ENCODE measurements at places on chromosomes 11 and 22. TPM values are rescaled to one million over a fixed set of nuclear protein-coding genes. Genes with fewer than 3 reads are reported as not detected.

SULT4A1 gene
- not detected for total RNA-seq

TMEM86A gene
- total RNA-seq = 6.7 TPM

- H3K27ac ChIP-seq = no peak overlapping the region
- H3K4me1 ChIP-seq = no peaks in the 10 kb centered on the region
- no peak overlapping the region for H3K4me3 ChIP-seq
These were observed 47.3 kb downstream of the PPP2R1B start for GRCh38 chr11:111718859-111719258.

GRCh38 chr11:117387992-117388755 is 60.5 kb downstream of the CEP164 start:
- H3K36me3 ChIP-seq = peaks cover 6% of the 10 kb centered on the region
- no peak overlapping the region for H3K27ac ChIP-seq
- no peaks in the 10 kb centered on the region for H3K4me1 ChIP-seq
- no peaks in the 10 kb centered on the region for H3K27me3 ChIP-seq
- no peak overlapping the region for H3K4me3 ChIP-seq

PANX1 gene
- total RNA-seq = 6.4 TPM

DNA sequence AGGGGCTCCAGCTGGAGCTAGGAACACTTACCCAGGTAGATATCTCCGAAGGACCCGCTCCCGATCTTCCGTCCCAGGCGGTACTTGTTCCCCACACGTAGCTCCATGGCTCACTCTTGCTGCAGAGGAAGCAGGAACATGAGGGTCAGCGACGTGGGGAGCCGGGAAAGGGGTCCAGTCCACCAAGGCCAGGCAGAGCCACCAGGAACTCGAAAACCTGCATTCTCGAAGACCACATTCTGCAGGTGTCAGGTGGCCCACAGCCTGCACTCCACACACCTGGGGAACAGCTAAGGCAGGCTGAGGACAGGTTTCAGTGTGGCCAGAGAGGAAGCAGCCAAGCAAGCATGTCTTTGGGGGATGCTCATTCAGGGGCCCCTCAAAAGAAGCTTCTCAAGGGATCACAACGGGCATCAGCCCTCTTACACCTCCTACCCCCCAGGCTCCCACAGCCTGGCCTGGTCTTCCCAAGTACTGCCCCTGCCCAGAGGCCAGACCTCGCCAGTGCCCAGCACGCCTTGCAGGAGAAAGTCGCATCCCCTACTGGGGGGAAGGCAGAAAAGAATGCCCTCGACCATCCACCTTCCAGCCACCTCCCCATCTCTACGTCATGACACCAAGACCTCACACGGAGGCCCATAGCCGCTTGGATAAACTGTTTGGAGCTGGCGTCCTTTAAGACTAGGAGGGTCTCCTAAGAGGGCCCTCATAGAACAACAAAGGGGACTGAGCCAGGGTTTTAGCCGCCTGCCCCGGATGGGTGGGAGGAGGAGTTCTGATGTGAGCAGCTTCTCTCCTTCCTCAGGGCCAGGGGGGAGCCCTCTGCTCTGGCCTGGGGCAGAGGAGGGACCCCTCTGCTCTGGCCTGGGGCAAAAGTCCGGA is 2.9 kb downstream of the CSNK1E start:
- no peaks in the 10 kb centered on the region for H3K27me3 ChIP-seq
- no peaks in the 10 kb centered on the region for H3K36me3 ChIP-seq
- H3K4me3 ChIP-seq = peak overlapping the region; percentile 79
- H3K4me1 ChIP-seq = peaks cover 43% of the 10 kb centered on the region

GRCh38 chr11:125446279-125446678 is 49.8 kb downstream of the FEZ1 start:
- peaks cover 40% of the 10 kb centered on the region for H3K27me3 ChIP-seq
- H3K36me3 ChIP-seq = no peaks in the 10 kb centered on the region
- no peak overlapping the region for H3K4me3 ChIP-seq

OR52I1 gene
- total RNA-seq = not detected

GRCh38 chr11:43737201-43737590 is 56.7 kb downstream of the HSD17B12 start:
- DNase-seq = no peak
- no peak overlapping the region for H3K4me3 ChIP-seq
- H3K4me1 ChIP-seq = peaks cover 20% of the 10 kb centered on the region
- H3K27ac ChIP-seq = no peak overlapping the region
- no peaks in the 10 kb centered on the region for H3K27me3 ChIP-seq

MUC6 gene
- total RNA-seq = not detected

DNA sequence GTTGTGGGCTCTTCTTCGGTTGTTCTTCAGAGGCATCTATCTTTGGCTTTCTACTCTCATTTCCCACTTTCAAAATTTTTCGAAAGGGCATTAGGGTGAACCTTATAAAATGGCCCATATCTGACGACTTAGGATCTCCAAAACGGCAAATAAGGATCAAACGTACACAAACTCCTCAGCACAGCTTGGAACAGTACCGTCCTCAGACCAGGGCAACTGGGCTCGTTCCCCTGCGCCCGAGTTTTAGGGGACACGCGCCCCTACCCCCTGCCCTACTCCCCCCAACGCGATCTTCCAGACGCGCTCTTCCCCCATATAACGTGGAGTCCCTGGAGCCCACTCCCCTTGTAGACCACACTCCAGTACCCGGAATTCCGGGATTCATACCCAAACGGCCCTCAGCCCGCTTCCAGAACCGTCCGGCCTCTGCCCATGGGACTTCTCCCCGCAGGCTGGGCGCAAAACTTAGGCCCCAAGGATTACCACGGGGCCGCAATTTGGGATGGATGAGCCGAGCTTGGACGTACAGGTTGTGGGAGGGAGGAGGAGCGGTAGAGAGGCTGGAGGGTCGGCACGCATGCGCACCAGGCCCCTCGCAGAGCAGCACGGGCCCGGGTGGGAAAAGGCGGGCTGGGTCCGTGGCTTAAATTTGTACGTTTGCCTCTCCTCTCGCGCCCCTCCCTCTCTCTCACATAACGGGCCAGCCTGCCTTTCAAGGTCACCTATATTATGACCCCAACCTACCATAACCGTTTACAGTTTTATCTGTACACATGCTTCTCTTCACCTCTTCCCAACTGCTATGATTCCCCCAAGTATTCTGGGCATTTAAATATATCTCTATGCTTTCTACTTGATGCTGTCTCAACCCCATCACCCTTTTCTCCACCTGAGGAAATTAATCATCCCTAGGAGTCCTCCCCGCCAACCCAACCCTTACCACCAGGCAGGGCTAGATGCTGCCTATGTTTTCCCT is 3.4 kb downstream of the CCDC89 start:
- H3K36me3 ChIP-seq = no peaks in the 10 kb centered on the region
- peak overlapping the region; percentile 88 for H3K27ac ChIP-seq
- peak; percentile 60 for DNase-seq
- H3K27me3 ChIP-seq = peaks cover 2% of the 10 kb centered on the region

DNA sequence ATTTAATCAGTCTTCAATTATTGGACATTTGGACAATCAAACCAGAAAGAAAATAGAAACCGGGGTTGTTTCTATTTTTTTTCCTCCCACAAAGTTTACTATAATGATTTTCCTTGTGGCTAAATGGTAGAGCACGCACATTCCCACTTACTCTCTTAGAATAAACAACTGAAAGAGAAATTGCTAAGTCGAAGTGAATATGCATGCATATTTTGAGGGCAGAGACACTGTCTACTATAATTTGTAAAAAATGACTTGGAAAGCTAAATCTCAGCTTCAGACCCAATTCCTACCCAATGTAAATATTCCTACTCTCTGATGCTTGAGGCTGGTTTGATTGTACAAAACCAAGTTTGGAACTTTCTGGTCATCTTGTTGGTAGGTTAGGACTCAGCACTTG is 66.7 kb upstream of the PAX6 start:
- no peaks in the 10 kb centered on the region for H3K4me1 ChIP-seq
- no peaks in the 10 kb centered on the region for H3K36me3 ChIP-seq
- peaks cover 76% of the 10 kb centered on the region for H3K27me3 ChIP-seq
- no peak overlapping the region for H3K4me3 ChIP-seq
- no peak overlapping the region for H3K27ac ChIP-seq
- DNase-seq = no peak

GRK3 gene
- 8.5 TPM for total RNA-seq

Measured in naive thymus-derived CD8-positive, alpha-beta T cell (primary cell).